Activated T-cell treated with anti-CD3 and anti-CD28 coated beads, Interleukin-2, amount 50 U/mL, for 72 hours (primary cell): ENCODE measurements at places on chromosomes 12 and 14.

DNA sequence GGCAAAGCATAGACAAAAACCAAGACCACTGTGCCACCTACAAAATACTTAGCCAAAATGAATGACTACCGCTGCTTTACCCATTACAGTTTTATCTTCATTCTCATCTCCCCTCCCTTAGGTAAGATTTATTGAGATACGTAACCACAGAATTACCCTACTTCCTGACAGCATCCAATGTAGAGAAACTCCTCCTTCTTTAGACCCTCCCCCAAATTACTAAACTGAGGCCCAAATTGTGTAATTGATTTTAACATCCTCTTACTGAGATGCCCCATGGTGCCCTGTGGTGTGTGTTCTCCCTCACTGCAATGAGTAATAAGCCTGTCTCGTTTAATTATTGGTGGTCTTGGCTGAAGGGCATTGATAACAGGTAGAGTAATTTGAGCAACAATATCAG lies 19.1 kb downstream of the VRK1 start:
- no peak for DNase-seq

DNA sequence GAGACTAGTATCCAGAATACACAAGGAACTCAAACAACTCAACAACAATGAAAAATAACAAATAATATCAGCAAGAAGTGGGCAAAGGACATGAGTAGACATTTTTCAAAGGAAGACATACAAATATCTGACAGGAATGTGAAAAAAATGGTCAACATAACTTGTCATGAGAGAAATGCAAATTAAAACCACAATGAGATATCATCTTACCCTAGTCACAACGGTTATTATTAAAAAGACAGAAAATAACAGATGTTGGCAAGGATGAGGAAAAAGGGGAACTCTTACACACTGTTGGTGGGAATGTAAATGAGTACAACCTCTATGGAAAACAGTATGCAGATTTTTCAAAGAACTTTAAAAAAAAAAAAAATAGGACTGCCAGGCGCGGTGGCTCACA lies 20.4 kb downstream of the VWF start:
- DNase-seq, result no peak

GRCh38 chr14:76832503-76832988 lies 6.3 kb downstream of the LRRC74A start:
- no peak for DNase-seq

DNA sequence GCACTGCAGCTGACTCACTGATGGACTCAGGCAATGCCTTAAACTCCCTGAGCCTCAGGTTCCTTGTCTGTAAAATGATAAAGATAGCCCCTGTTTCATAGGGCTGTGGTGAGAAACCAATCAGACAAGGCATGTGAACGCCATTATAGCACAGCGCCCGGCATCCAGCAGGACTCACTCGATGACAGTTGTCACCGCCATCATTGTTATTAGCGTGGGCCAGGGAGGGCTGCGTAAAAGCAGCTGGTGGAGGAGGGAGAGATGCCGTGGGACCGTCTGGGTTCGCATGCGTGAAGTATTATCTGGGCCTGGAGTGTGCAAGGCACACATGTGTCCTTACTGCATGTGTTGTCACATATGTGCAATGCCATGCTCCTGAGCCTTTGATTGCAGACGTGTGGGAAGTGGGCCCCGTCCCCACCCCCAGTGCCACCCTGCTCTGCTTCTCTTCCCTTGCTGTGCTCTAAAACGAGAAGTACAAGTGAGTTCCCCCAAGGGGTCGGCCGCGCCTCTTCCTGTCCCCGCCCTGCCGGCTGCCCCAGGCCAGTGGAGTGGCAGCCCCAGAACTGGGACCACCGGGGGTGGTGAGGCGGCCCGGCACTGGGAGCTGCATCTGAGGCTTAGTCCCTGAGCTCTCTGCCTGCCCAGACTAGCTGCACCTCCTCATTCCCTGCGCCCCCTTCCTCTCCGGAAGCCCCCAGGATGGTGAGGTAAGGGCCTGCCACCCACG lies at the start of gene PTPN6:
TSS of gene PTPN6 (plus strand) at position 546 of the 730 bp plus-strand sequence. CDS start at position 703, 157 bp downstream.
- DNase-seq, result peak; percentile 69

DNA sequence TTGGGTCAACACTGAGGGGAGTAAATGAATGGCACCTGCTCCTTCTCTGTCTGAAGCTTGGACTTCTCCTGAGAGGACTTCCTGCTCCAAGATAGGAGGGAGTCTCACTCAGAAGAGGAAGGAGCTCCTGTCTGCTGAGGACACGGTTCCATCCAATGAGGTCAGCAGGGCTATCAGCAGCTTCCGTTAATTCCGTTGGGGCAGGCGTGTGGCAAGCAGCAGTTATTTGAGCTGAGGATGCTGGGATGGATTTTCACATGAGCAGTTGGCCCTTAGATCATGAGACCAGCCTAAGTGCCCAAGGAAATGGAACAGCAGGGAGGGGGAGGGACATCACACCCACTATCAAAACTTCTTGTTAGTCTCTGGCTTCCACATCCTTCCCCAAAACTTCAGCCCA lies 159.0 kb upstream of the PZP start:
- DNase-seq, result no peak

DNA sequence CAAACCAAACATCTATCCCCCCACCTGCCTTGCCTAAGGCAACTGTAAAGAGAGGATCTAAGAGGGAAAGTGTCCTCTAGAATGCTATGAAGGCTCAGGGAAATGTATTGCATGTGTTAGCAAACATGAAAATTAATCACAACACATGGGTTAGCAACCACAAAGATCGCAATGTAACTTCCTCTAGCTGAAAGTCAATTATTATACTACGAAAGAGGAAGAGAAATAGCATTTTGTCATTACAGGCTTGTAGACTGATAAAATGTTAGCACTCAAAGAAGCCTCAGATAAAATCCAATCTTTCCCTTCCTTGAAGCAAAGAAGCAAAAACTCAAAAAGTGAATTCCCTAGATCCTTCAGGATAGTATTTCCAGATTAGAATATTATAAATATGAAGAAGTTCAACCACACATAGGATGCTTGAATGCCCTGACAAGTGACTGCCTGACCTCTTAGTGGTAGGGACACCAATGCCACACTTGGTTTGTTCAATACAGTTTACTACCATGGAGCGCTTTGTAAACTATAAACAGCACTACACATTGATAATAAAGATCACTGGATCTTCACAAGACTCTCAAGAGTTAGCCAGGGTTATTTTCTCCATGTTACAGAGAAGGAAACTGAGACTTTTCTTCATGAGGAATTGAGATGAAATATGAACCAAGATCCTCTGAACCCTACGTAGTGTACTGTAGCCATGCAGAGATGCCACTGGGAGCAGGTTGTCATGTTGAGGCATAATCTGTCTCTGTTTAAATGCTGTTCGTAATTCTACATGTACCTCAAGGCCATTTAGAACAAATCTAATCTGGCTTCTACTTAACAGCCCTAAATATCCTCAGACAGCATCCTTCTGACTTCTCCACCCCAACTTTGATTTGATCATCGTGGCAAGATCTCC lies 100.7 kb downstream of the ITPR2 start:
- no peak for DNase-seq

DNA sequence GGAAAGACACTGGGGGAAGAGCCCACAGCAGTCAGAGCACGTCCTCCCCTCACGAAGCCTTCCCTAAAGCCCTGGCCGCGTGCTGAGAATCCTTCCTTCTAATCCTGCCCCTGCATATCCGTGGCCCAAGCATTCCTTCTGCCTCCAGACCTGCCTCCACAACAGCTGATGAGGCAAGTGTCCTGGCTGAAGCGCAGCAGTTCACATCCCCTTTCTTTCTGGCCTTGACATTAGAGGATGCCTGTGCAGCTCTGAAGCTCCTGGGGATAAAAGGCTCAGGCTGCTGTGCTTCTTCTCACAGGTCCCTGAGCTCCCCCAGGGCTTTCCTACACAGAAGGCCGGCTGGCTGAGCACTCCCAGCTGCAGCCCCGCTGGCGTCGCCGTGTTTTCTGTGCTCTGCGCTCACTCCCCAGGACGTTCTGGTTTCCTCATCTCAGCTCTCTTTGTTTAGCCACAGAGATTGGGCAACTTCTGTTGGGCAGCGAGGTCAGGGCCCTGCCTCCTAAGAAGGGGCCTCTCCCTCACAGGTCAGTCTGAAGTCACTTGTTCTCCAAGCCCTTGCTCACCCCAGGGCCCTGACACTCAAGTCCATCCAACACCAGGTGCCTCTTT lies 45.8 kb downstream of the NINJ2 start:
- DNase-seq, result no peak

- DNase-seq, result no peak
Observed at GRCh38 chr12:57887631-57888408, 41.3 kb upstream of the CTDSP2 start.

GRCh38 chr12:80183939-80184338 lies 84.6 kb downstream of the OTOGL start:
- no peak for DNase-seq

DNA sequence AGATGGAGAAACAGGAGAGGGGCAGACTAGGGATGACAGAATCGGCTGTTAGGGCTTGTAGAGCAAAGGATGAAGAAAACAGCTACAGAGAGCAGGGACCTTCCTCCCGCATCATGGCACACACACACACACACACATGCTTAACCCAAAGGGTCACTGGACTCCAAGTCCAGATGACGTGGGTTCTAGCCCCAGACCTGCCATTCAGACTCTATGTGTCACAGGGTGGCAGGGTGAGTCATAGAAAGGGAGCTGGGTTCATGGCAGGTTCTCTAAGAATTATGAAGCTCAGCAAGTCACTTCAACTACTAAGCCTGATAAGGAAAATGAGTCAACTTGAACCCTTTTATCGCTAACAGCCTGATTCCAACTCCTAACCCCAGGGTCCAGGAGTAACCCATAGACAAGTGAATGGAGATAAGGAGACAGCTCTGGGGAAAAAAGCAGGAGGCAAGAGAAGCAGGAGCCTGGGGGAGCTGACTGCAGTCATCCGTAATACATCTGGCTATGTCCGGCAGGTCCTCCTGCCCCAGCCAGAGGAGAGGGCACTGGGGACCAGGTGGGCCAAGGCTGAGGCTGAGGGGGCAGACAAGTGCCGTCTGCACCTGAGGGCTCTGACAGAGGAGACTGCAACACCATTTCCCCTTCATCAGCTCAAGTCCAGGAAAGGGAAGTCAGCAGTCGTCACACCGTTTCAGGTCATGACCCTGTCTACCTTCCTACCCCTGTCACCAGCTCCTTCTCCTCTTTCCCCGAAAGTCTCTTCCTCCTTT lies 3.6 kb upstream of the TNFRSF1A start:
- peak; percentile 71 for DNase-seq

- no peak for DNase-seq
Observed at GRCh38 chr14:36826614-36827013, 165.0 kb downstream of the PAX9 start.

- DNase-seq, result no peak
Observed at GRCh38 chr14:36055681-36056225, 120.8 kb downstream of the PTCSC3 start.

DNA sequence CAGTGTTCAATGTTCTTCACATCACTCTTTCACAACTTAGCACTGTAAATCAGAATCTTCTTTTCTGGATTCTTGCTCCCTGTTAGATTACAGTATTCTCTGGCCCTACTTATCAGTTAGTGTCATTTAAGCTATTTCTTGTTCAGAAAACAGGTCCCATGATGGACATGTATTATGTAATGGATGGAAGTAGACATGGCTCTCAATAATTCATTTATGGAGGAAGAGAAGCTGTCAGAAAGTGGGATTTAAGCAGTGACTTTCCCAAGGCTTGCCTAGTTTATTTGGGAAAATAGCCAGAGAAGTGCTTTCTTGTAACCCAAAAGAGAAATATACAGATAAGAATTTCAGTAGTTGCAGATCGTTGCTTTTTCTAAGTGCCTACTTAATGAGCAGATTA lies 1.6 kb downstream of the ERC1 start:
- no peak for DNase-seq

GRCh38 chr14:70919774-70920173 lies 12.5 kb downstream of the PCNX1 start:
- DNase-seq, result no peak

DNA sequence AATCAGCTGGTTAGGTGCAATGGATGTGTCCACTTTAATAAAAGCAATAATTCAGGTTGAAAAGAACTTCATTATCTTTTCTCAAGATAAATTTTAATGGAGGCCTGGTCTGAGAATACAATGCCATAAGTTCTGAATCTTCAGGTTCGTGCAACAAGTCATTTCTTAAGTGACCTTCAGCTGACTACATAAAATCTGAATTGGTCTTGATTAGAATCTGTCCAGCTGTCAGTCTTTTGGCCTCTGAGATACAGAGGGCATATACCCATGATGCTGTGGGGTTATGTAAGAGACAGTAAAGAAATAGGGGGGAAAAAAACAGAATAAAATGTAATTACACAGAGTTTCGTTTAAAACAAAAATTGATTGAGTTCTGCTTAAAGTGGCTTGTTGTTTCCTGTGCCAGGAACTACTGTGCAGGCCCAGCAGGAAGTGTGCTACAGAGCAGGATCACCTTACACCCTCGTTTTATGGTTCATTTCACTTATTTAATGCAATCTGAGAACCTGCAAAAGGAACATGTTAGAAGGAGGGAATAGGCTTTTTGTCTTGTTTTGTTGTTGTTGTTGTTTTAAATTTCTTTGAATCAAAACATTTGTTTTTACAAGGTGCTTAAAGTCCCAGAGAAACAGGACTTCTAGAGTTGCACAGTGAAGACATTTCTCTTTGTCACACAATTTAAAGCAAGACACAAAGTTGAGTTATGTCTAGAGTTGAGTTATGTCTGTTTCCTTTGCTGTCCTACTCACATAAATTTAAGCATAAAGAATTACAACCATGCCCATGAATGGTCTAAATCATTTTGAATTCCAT lies 64.2 kb downstream of the LGR5 start:
- no peak for DNase-seq

DNA sequence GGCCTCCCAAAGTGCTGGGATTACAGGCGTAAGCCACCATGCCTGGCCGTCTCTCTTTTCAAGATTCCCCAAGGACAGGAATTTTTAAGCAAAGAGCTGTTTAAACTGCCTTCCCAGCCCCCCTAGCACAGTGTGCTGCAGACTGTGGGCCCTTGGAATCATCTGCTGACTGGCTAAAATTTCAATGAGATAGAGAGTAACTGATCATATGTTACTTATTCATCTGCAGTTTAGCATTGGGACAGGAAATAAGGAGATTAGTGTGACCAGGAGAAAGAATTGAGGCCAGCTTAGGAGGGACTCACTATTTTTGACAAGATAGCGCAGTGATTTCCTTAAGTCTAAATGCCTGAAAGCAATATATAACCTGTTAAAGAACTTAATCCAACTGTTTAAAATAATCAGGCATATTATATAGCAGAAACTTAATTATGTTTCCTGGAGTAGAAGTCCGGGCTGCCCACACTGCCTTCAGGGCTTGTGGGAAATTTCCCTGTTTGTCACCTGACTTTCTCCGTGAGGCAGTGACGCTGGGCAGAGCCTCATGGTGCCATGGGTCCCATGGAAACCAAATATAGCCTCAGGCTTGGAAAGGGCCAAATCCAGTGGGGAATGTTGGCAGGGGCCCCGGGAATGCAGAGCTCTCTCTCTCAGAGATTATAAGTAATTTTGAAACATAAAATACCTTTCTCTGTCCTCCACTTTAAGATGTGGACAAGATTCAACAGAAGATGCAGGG lies 22.8 kb upstream of the CEBPE start:
- no peak for DNase-seq
